ENCODE measurements at places on chromosomes 6 and 20.

DNA sequence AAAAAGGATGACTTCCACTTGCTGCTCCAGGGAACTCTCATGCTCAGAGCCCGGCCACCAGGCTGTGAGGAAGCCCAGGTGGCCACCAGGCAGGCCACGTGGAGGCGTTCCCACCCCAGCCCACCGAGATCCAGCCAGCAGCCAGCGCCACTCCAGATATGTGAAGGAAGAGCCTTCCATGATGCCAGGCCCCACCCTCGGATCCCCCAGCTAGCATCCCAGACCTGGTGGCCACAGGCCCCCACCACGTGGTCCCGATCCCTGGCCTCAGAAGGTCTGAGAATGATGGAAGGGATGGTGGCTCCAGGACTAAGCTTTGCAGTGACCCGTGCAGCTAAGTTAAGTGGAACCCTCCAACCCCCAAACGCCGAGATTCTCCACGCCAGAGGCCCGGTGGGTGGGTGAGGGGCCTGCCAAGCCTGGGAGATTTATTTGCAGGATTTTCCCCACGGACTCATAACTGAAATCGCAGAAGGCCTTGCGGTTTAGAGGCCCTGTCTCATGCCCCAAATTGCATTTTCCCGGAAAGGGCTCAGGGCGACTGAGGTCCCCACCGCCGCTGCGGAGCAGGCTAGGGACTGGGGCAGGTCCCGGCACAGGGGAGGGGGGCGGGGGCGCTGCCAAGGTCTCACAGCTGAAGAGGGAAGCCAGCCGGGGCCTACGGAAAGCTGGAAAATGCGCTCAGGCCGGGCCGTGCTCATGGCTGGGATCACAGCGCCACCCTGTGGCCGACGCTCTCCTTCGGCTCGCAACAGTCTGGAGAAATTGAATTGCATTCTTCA, 31.1 kb upstream of the CST7 start:
- DNase-seq = peak; percentile 27

GRCh38 chr6:166910601-166911000, 45.7 kb downstream of the RNASET2 start:
- DNase-seq = no peak

DNA sequence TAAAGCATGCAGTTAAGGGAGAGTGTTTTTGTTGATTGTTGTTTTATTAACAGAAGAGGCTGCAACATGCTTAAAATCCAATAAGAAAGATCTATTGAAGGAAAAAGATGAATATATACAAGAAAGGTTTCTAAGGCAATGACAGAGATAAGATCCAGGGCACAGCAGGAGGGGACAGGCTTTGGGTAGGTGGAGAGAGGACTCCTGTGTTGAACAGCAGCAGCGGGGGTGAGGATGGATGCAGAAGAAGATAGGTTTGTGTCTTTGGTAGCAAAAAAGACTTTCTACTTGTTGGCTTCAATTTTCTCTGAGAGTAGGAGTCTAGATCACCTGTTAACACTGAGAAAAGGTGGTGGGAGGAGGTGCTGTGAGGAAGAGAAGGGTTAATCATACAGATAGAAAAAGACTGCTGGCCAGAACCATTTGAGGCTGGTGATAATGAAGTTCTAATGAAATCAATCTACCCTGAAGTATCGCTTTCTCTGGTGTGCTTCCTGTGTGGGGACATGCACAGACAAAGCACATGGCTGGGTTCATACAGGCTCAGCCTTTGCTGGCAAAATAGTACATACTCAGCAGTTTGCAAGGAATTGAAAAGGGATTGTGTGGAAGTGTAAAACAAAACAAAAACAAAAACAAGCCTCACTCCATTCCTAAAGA, 17.2 kb upstream of the DST start:
- DNase-seq = no peak

DNA sequence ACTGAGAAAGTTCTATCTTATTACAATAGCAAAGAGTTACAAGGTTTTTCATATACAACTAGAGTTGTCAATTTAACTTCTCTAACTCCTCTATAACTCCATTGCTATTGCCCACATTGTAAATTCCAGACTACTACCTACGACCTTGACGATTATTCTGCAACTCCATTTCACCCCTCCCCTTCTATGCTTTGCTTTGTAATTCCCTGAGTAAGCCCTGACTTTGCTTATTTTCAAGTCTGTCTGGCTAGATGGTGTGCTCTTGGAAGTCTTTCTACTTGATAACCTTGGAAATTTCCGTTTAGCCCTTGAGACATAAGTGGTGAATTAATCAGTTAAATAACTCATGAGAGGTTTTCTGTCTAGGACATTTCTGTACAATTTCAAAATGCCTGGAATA, 161.4 kb downstream of the C6orf58 start:
- DNase-seq = no peak

DNA sequence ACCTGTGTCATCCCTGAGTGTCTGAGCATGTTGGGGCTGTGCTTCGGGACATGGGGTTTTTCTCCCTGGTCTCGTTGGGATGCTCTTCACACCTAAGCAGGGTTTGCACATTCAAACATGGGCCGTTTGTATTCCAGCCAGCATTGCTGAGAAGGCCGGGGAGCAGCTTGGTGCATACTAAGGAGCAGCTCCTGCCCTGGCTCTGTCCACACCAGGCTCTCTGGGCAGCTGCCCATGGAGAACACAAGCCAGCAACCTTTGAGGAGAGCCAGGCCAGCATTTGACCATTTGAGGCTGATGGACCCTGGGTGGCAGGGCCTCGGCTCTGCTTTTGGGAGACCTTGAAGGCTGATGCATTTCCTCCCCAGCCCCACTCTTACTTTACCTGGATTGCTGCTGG, 92.1 kb downstream of the PHACTR3 start:
- DNase-seq = no peak

DNA sequence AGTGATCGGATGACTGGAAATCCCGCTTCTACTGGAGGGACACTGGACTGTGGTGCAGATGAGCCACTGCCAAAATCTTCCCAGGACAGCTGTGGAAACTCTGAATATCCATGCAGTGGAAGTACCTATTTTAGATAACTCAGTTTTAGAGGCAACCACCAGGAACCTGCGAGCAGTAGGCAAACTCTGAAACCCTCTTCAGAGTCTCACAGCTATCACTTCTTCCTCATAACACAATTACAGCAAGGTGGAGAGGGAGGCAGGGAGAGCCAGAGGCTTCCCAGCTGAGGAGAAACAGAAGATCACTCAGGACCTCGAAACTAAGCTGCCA, 322.8 kb upstream of the NT5E start:
- no peak for DNase-seq

- no peak for DNase-seq
These were observed 15.7 kb downstream of the BRD2 start for GRCh38 chr6:32983964-32984621.

DNA sequence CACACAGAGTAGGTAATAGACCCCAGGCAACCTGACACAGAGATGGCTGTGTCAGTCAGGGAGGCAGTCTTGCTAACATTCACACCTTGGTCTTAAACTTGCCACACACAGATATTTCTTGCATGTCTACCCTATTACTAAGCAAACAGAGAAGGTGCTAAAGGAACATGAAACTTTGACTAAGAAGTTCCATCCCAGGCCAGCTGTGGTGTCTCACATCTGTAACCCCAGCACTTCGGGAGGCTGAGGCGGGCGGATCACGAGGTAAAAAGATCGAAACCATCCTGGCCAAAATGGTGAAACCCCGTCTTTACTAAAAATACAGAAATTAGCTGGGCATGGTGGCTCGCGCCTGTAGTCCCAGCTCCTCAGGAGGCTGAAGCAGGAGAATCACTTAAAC, 222.4 kb upstream of the JARID2 start:
- DNase-seq = no peak

- DNase-seq = peak; percentile 94
These were observed at the start of gene OSBPL2 for GRCh38 chr20:62237801-62238568. OSBPL2 (plus strand) TSS chr20:62238521; CDS start chr20:62256185, 17,664 bp downstream.

DNA sequence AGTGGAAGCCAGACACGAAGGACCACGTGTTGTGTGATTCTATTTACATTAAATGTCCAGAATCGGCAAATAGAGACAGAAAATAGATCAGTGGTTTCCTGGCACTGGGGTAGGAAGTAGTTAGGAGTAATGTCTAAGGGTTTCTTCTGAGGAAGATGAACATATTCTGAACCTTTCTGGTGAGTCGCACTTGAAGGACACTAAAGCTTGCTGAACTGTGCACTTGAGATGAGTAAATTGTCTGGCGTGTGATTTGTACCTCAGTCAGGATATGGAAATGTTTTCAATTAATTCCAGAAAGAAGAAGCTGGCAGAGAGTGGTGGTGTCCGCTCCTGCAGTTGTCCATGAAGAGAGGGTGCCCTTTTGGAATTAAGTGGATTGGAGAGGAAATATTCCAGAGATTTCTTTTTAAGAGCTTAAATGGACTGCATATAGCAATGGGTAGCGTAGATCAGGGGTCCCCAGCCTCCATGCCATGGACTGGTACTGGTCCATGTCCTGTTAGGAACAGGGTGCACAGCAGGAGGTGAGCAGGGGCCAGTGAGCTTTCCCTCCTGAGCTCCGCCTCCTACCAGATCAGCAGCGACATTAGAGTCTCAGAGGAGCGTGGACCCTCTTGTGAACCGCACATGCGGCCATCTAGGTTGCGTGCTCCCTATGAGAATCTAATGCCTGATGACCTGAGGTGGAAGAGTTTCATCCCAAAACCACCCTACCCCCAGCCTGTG, 12.4 kb upstream of the KIF25 start:
- DNase-seq = no peak

DNA sequence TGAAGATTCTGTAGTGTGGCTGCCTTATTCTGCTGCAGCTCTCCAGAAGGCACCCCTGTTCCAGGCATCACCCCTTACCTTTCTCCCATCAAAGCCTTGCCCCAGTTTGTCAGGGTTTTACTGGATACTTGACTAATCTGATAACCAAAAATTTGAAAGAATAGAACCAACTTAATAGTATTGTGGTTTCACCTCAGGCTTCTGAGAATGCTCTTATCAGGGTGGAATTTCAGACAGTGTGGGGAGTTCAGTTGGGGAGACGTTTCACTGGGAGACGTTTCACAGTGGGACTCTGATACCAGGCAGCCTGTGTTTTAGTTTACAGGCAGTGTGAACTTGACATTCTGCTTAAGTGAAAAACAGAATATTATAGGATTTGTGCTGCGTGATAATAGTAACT, 50.5 kb downstream of the SCAND1 start:
- no peak for DNase-seq

DNA sequence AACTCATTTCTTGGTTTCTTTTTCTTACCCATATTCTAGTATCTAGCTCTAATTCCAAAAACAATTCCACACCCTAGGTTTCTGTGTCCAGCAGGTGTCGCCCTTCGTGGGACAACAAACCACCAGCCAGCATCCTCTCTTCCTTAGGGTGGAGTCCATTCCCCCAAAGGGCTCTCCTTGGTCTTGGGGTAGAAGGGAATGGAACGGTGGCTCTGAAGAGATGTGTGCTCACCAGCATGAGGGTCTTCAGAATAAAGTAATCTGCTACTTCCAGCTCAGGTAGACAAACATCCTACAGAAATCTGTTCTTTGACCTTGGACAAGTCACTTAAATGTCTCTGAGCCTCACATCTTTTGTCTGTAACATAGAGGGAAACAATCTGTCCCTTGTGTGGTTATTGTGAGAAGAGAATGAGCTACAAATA, 7.2 kb downstream of the HLA-DMB start:
- peak; percentile 64 for DNase-seq

DNA sequence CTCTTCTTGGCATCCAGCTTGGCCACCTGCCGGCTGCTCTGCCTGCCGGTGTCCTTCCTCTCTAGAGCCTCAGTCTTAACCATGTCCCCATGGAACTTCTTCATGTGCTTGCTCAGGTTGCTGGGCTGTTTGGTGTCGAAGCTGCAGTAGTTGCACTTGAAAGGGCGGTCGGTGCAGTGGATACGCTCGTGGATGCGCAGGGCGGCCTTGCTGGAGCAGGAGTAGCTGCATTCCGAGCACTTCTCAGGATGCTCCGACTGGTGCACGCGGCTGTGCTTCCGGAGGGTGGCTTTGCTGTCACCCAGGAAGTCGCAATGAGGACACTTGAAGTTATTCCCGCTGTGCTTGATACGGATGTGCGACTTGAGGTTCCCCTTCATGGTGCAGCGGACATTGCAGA, 38.7 kb downstream of the ZFP64 start:
- DNase-seq = no peak

- no peak for DNase-seq
These were observed 553.7 kb downstream of the COL12A1 start for GRCh38 chr6:74651948-74652842.

GRCh38 chr20:35302421-35303335, 10.5 kb upstream of the FAM83C start:
- DNase-seq = no peak

DNA sequence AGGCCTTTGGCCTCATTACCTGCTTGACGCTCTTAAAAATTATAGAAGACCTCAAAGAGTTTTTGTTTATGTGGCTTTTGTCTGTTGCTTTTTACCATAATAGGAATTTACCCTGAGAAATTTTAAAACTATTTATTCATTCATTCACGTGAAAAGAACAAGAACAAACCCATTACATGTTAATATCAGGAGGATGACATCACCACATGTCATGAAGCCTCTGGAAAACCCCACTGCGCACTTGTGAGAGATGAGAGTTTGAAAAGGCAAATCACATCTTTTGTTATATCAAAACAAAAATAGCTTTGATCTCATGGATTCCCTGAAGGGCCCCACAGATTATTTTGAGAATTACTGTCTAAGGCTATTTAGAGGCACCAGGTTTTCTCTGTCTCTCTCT, 61.3 kb upstream of the EYA2 start:
- DNase-seq = no peak

GRCh38 chr6:97465877-97466561, 183.0 kb upstream of the MMS22L start:
- DNase-seq = no peak

DNA sequence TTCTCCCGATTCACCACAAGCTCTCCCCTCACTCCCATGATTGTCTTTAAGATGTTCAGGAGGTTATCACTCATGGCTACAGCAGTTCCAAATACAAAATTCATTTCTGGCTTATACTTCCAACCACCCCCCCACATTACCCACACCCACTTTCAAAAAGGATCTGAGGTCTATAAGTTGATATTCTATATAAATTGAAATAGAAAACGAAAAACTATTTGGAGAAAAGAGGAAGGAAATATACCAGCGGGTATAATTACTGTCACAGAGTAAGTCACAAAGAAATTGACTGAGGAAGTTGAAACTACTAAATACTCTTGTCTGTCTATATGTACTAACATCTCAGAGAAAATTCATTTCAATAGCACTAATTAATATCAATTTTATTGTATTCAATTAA, 112.7 kb upstream of the TNFAIP3 start:
- no peak for DNase-seq

Data from fibroblast of the conjunctiva (primary cell).